ENCODE measurements at places on chromosomes 13 and 19. TPM values are rescaled to one million over a fixed set of nuclear protein-coding genes. Genes with fewer than 3 reads are reported as not detected.

GRCh38 chr13:76865996-76866503, 20.2 kb downstream of the KCTD12 start:
- no peak for DNase-seq

DNA sequence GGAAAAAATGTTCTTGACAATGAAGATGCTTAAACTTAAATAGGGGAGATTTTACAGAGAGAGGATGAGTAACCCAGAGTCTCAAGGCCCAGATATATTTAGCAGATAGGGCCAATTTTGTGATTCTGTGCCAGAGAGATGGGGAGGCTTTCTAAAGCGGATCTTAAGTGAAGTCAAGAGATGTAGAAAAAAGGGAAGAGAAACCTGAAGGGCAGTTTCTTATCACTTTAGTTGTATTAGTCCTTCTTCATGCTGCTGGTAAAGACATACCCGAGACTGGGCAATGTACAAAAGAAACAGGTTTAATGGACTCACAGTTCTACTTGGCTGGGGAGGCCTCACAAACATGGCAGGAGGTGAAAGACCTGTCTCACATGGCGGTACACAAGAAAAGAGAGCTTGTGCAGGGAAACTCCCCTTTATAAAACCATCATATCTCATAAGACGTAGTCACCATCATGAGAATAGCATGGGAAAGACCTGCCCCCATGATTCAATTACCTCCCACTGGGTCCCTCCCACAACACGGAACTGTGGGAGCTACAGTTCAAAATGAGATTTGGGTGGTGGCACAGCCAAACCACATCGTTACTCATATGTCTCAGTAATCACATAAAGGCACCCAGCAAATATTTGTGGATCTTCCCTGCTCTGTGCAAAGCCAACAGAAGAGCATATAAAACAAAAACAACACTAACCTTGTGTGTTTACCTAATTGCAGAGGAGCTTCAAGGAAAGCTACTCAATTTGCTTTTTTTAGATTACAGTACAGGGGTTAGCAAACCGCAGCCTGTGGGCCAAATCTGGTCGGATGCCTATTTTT, 102.6 kb upstream of the MYCBP2 start:
- DNase-seq, result no peak

Gene CD209
- total RNA-seq, result 2.5 TPM

Gene TMEM59L
- total RNA-seq, result 64.1 TPM

GRCh38 chr13:24212674-24213073, 52.2 kb downstream of the SPATA13 start:
- no peak for DNase-seq

GRCh38 chr13:108176685-108177274, 38.6 kb downstream of the LIG4 start:
- no peak for DNase-seq

GRCh38 chr13:67489016-67489415, 258.9 kb upstream of the PCDH9 start:
- DNase-seq, result no peak

- DNase-seq, result no peak
These were observed 169.2 kb upstream of the TSHZ3 start for GRCh38 chr19:31518216-31519020.

- no peak for DNase-seq
These were observed 17.0 kb downstream of the KL start for GRCh38 chr13:33033051-33033812.

Gene ZNF787
- total RNA-seq, result 20.7 TPM

Gene ZNF585A
- 22.0 TPM for total RNA-seq

DNA sequence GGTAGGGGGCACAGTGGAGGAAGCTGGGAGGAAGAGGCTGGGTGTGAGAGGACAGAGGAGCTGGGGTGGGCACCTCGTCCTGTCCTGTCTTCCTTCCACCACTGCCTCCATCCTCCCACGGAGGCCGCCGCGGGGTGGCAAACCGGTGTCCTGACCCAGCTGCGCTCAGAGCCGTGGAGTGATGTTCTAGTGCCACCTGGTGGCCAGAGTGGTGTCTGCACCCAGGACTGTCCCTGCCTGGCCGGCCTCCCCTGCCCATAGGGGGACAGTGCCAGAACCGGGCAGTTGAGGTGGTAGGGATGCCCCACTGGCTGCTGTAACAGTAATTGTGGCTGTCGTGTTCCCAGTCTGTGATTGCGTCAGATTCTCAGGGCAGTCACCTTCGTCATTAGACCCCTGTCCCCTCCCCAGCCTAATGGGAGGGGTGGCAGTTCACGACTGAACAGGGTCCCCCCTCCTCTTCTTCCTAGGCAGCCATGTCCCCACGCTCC, 11.1 kb upstream of the ARRDC2 start:
- peak; percentile 87 for DNase-seq

Gene DDX39A
- 26.3 TPM for total RNA-seq

DNA sequence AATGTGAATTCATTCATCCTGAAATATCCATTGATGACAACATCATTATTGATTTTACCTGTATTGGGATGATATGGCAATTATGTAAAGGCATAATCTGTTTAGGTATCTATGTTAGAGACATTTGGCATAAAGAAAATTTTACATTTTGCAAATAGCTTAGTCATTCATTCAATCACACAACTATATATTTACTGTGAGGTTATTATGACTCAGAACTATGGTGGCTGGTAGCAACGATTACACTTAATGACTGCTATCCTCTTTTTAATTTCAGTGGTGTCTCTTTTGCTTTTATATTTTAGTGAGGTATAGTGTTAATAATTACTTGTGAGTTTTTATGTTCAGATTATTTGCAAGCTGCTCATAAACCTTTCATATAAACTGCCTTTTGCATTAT, 955.9 kb downstream of the SLITRK6 start:
- DNase-seq, result no peak

- DNase-seq, result no peak
These were observed 109.5 kb upstream of the MIR17HG start for GRCh38 chr13:91238036-91238435.

DNA sequence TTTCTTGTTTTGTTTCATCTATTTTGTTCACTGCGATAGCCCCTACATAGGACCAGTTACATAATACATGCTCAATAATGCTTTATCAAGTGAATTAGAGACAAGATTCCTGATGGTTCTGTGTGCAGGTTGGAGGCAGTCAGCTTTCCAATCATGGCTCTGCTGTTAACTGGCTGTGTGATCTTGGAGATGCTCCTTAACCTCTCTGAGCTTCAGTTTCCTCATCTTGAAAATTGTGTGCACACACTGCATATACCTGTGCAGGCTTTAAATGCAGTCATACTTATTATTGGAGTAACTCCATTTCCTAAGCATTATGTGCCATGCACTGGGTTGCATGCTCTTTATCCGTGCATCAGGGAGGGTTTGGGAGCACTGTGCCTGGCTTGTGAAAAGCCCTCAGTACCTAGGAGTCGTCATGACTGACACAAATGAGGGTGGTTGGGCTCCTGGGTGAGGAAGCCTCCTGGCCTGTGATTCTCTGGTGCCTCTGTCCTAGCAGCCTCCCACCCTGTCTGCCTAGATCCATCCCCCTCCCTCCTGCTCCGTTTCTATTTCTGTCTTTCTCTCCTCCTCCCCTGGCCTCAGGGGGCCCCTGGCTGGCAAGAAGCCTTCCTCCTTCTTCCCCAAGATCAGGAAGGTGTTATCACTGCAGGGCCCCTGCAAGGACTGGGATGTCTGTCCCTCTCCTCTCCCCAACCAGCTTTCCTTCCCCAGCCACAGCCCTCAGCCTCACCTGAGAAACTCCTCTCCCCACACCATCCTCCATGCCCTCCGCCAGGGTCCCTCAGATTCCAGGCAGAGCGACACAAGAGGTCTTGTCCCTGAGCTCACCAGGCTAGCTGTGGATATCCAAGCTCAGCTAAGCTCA, 8.7 kb downstream of the IFNL1 start:
- DNase-seq, result no peak

GRCh38 chr13:65553096-65553727, 1676.9 kb downstream of the PCDH9 start:
- DNase-seq, result no peak

GRCh38 chr13:67161176-67161575, 69.0 kb downstream of the PCDH9 start:
- no peak for DNase-seq

DNA sequence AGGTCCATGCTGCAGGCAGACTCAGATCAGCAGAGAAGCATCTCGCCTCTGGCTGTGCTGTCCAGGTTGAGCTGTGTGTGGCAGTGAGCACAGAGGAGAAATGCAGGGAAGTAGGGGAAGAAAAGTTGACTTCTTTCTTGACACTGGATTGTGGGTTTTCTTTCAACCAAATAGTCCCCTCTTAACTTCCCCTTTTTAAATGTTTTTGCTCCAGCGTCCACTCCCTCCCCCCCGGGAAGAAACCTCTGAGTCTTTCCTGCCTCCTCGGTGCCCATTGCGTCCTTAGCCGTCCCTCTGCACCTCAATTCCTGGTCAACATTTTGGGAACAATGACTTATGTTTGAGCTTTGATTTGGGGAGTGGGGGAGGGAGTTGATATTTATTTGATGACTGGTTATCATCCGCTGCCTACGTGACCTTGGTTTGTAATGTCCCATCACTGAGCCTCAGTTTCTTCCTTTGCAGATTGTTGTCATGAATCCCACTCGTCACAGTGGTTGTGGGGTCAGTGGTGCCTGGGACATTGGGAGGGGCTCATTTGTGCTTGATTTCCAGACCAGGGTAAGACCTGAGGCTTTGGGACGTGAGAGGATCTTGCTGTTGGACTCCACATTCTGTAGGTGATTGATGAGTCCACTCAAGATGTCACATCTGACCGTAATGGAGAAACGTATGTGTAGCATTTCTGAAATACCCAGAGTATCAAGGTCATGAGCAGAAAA, at the start of gene LILRB2:
Gene LILRB2, minus strand, starts transcription at position 104 of the 722 bp plus-strand sequence. CDS start 614 bp downstream, outside the sequence.
- no peak for DNase-seq

DNA sequence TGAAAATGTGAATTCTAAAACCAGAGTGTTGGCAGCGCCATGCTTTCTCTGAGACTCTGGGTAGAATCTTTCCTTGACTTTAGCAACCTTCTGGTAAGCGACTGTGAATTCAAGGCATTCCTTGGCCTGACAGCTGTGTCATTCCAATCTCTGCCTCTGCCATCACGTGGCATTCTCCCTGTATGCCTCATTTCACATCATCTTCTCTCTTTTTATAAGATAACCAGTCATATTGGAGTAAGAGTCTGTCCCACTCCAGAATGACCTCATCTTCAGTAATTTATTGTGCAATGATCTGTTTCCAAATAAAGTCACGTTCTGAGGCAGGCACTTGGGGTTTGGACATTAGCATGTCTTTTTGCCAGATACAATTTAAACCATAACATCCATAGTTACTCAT, 103.4 kb upstream of the POSTN start:
- DNase-seq, result no peak

DNA sequence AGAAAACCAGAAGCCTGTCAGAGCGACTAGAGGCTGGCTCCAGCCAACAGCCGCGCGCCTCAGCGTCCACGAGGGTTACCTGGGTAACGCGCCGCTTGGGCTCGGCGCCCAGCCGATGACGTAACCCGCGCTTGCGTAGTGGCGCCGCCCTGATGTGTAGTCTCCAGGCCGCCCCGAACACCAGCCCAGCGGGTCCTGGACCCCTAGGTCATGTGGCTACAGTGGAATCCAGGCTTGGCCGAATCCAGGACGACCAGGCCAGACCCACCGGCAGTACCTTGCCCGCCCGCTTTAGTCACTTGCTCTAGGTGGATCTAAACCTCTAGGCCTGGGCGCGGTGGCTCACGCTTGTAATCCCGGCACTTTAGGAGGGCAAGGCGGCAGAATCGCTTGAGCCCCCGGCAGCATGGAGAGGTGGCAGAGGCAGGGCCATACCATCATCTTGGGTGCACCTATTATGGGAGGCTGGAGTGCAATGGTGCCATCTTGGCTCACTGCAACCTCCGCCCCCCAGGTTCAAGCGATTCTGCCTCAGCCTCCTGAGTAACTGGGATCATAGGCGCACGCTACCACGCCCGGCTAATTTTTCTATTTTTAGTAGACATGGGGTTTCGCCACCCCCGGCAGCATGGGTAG, 7.2 kb upstream of the ZNF606 start:
- peak; percentile 89 for DNase-seq

Measured in spinal cord (tissue), 10 donors.